ENCODE measurements at places on chromosomes 7 and 10. TPM values are rescaled to one million over a fixed set of nuclear protein-coding genes. Genes with fewer than 3 reads are reported as not detected.

GRCh38 chr7:5232874-5233273, 42.8 kb downstream of the WIPI2 start:
- ATAC-seq: no peak

- no peak for ATAC-seq
Observed at GRCh38 chr7:134662166-134662870, 15.7 kb downstream of the BPGM start.

- ATAC-seq: no peak
Observed at GRCh38 chr10:78338717-78339116, 305.1 kb downstream of the RPS24 start.

GRCh38 chr7:24793982-24794648, 36.9 kb upstream of the GSDME start:
- ATAC-seq: peak; percentile 46

DNA sequence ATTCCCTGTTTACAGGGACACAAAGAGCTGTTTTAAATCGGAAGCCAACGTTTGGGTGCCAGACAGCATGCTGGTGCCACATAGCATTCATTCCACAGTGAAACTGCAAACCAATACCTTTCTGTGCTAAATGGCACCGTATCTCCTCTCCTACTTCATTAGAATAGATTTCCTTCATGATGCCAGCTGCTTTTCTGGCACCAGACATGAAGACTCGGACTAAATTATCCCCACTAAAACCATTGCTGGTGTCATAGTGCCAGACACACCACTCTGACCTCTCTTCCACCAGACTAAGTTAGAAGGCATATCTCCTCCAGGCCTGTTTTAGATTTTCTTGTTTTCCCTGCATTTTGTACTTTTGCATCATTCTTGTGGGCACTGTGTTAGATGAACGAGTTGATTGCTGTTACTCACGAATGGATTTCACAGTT, 155.1 kb downstream of the ETV1 start:
- ATAC-seq: no peak

DNA sequence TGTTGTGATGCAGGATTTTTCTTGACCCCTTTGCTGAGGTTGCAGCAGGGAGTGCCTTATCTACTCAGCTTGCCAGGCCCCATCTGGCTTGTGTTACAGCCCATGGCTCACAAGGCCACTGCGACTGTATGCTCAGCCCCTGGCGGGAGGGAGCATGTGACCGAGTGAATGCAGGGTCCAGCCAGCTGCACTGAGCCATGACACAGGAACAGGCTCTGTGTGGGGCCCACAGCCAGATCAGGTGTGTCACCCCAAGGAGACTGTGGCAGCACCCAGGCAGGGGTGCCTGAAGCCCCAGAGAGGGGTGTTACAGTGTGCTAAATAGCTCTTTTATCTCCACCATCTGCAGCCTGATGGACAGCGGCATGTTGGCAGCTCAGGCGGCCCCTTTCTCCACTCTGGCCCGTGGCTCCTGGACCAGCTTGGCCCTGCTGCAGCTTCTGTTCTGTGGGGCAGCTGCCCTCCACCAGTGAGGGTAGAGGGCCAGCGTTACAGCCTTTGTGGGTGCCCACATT, 2.6 kb upstream of the PCBD1 start:
- peak; percentile 64 for ATAC-seq

- ATAC-seq: no peak
Observed at GRCh38 chr10:51675088-51675487, 24.3 kb downstream of the CSTF2T start.

DNA sequence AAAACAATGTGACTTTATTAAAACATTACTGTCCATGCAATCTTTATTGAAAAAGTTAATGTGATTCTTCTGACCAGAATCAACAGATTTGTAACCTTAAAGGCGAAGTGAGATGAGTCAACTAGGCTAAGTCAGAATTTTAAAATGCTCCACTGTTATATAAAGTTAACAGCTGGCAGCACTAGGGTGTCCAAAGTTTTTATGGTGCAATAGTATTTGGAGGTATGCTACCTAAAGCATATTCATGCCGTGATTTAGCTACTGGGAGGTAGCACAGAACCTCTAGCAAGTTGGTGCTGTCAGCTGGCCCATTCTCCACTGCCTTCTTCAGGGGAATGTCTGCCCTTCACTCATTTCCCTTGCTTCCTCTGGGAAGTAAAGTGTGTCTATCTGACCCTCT, 126.7 kb downstream of the RAPGEF5 start:
- no peak for ATAC-seq

DNA sequence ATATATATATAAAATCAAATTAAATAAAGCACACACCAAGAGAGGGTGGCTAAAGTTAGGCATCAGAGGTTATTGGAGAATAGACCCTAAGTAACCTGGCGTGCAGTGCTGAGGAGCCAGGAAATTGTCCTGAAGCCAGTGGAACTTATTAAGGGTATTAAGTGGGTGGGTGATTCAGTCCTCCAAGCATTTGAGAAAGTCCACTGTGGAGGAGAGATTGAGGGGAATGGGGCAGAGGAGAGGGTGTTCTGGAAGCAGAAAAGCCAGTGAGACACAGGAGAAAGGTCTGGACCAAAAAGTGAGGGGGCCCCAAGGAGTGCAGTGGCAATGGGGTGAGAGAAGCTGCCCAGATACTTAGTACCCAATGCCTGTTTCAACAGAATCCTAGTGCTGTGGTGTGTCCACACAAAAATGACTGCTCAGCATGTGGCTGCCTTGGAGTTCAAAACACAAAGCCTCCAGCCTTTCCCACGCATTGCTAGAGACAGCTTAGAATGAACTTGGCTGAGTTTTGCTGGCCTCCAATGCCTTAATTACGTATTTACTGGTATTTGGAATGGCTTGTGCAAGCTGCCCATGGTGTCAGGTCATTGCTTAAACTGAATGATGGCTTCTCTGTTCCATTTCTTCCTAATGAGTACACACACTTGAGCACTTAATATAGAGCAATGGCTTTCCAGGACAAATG, 44.9 kb upstream of the CHST15 start:
- peak; percentile 23 for ATAC-seq

The UNCX gene
- 0.13 TPM for total RNA-seq

The LBX1 gene
- total RNA-seq: 0.52 TPM

The WEE2 gene
- 0.14 TPM for total RNA-seq

Data from motor neuron (in vitro differentiated cells).